ENCODE measurements at places on chromosomes 2 and 18.

- no peak for DNase-seq
These were observed 64.8 kb downstream of the TNFRSF11A start for GRCh38 chr18:62389761-62390481.

GRCh38 chr18:76323891-76324290 lies 171.2 kb downstream of the ZNF516 start:
- DNase-seq = no peak

DNA sequence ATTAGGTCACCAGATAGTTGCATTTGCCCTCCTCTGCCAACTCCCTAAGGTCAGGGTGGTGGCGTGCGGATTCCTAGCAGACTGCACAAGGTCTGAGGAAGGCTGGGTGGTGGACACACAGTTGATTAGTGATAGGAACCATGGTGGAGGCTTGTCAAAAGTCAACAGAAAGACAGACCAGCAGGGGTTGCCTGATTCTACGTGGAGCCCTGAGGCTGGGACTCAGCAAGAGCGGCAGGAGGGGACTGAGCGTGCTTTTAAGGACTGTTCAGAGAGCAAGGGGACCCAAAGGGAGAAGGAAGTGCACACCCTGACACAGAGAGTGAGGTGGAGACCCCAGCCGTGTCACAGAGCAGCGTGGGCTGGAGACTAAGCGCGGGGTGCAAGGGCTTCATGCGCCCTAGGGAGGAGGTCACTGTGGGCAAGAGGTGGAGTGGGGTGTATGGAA lies 513.2 kb downstream of the RNF144A start:
- DNase-seq = peak; percentile 23

DNA sequence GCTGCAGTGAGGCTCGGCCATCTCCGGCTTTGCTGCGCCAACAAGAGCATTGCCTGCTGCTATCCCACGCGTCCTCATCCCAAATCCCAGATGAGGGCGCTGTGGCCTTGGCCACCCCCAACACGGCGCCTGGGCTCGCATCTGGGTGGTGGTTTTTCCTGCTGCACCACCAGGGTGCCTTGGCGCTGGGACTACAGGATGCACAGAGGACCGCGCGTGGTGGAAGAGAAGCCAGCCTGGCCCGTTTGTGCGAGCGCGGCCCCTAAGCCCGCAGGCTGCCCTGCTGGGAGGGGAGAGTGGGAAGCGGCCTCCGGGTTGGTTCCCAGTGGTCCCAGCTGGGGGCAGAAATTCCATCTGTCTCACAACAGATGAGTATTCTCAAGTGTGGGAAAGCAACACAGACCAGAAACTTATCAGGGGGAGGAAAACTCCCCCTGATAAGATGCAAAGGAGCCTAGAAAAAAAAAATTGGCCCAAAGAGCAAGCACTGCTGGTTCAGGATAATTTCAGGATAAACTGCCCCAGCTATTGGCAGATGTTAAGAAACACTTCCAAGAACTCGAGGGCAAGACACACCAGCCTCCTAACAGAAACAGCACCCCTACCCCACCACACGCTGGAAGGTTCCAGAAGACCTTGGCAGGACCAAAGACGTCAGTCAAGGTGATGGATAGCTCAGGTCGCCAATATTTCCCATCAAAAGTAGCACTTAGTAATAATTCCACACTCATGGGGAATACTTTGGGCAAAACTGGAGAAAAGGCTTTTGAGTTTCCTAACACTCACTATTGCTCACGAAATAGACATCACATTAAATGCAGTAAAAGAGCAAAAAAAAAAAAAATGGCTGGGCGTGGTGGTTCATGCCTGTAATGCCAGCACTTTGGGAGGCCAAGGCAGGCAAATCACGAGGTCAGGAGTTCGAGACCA lies 152.1 kb downstream of the PXDN start:
- DNase-seq = no peak

GRCh38 chr2:100126897-100127401 lies 15.4 kb downstream of the AFF3 start:
- no peak for DNase-seq

- no peak for DNase-seq
These were observed 390.2 kb upstream of the TNP1 start for GRCh38 chr2:217250013-217250524.

DNA sequence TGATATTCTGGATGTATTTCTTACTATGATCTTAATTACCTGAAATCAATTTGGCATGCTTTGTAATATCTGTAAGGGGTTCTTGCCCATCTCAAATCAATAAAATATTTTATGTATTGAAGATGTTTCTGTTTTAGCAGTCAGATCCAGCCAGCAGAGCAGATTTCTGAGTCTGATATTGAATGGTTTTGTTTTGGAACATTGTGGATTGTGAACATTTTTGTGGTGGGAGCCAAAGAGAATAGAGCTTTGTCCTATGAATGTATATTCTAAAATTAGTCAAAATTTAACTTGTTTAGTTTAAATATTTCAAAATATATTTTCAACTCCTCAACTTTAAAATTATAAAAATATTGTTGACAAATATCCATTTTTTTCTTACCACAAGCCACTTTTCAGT lies 197.0 kb downstream of the UBE2E3 start:
- no peak for DNase-seq

GRCh38 chr18:8703092-8703709 lies 2.2 kb upstream of the MTCL1 start:
- no peak for DNase-seq

DNA sequence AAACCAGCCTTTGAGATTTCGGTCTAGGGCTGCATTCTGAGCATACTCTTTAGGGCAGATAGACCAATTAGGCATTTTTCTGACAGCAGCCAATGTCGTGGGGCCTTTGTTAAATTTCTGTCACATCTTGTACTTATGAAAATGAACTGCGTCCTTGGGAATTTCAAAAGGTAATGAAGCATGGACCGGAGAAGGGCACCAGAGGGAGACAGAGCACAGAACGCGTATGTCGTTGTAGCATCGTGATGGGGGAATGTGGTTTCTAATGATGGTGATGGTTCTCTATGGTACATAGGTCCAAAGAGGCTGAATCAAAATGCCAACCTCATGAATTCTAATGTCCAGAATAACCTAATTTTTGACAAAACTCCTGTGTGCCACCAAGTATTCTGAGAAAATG lies 483.9 kb upstream of the CRIM1 start:
- no peak for DNase-seq

DNA sequence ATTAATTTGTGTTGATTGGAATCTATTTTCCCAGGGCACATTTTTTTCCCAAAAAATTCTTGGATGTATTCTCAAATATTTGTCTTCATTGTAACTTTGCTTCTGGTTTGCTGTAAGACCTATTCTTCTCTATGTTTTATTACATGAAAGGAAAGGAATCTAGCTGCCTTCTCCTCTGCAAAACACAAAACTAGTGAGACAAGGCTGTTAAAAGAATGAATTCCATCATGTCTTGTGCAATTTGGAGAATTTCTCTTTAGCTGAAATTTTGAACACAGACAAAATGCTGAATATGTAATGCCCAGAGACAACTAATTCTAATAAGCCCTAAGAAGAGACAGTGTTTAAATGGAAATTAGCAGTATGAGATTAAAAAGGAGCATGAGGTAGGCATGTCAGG lies 275.9 kb downstream of the CDH20 start:
- no peak for DNase-seq

DNA sequence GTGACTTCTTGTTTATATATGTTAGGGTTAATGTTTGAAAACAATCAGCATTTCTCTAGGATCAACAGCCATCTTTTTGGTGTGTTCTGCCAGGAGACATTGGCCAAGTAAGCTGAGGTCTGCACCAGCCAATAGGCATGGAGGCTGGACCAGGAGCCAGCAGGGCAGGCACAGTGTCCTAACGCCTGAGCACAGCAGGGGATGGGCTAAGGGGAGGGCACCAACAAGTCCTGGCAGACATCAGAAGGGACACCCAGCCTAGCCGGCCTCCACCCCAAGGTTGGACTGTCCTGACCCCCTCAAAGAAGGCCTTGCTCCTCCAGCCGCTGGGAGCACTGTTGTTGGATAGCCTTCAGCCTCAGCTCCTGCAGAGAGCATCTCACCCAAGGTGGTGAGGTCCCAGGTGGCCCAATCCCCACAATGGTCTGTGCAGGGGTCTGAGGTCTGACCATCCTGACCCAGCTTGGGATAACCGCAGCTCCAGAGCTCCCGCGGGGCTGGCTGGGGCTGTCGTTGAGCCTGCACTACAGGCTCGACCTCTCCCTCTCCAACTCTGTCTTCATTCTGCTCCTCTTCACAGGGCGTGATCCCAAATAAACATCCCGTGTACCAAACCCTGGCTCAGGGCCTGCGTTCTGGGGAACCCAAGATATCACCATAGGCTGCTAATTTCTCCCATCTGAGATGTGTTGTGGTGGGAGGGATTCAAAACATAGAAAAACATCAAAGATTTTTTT lies 8.1 kb downstream of the TEX44 start:
- DNase-seq = no peak

GRCh38 chr2:153519257-153519875 lies 40.8 kb upstream of the RPRM start:
- DNase-seq = peak; percentile 50

DNA sequence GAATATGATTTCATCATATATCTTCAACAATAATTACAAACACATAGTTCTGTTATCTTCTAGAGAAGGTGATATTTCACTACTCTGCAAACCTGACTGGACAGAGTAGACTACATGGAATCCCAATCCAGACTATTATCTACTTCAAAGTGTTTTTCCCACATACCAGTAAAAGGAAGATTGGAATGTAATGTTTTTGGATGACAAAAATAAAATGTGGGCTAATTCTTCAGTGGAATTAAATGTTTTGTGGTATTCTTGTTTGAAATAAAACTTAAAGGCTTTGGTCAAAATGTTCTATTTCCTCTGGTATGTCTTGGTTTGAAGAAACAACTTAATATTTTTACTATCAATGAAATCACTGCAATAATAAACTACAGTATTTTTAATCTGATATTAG lies 22.1 kb downstream of the COL5A2 start:
- no peak for DNase-seq

DNA sequence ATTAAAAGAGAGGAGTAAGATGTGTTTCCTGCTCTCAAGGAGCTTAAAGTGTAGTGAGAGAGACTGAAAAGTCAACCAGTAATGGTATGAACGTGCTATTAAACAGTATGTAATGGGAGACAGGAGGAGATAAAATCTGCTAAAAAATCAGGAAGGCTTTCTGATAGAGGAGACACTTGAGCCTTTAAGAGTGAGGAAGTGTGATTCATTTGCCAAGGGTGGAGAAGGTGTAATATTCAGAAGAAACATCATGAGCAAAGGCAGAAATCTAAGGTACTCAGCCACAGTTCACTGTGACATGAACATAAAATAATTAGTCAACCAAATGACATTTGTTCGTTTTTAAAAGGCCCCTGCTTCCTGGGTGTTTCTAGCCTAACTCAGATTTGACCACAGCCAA lies 137.8 kb upstream of the SKOR2 start:
- DNase-seq = no peak

- DNase-seq = peak; percentile 22
These were observed 20.6 kb upstream of the ATRAID start for GRCh38 chr2:27191070-27191829.

GRCh38 chr18:54671291-54671881 lies 80.3 kb downstream of the DYNAP start:
- DNase-seq = no peak

- no peak for DNase-seq
These were observed 85.4 kb upstream of the CHST9 start for GRCh38 chr18:27270508-27270907.

DNA sequence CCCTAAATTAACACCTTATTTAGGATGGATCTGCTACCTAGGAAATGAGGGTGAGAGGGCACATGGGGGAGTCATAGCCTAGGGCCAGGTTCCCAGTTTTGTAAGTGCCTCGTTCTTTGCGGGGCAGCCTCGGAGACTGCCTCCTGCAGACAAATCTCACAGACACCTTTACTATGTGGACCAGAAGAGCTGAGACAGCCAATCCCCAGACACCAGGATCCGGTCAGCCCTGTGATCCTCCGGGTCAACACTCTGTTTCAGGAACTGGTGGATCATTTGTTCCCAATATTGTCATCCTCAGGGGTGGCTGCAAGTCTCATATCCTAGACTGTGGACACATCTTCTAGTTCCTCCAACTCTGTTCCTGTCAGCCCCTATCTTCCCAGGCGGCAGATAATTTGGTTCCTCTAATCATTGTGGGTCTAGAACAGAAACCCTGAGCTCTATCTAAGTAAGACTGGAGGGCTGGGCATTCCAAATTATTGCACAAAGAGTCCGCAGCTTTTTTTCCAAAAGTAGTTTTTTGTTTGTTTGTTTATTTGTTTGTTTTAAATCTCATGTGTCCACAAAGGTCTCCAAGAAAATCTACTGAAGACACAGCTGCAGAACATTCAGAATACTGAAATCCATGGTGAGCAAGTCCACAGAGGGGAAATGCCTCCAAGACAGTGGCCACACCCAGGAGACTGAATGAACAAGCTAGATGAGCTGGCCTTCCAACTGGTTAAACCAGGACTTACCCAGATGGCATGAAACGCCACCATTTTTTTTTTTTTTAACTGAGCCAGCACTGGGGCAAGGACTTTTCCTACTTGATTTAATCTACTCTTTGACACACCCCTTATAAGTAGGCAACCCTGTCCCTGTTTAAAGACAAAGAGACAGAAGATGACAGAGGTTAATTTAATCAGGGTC lies 6.2 kb upstream of the GDF7 start:
- DNase-seq = no peak

DNA sequence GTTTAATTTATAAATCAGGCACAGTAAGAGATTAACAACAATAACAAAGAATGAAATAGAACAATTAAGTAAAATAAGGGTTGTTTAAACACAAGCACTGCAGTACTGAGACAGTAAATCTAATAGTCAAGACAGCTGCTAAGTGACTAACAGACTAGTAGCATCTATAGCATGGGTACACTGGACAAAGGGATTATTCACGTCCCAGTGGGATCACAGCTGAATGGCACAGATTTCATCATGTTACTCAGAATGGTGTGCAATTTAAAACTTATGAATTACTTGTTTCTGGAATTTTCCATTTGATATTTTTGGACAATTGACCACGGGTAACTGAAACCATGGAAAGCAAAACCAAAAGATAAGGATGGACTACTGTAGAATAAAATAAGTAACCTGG lies 161.9 kb upstream of the DAPL1 start:
- DNase-seq = no peak

- no peak for DNase-seq
These were observed 62.6 kb downstream of the ITGB1BP1 start for GRCh38 chr2:9360701-9361100.

- DNase-seq = no peak
These were observed 13.7 kb downstream of the ANKRD44 start for GRCh38 chr2:197296835-197297234.

- DNase-seq = no peak
These were observed 246.5 kb downstream of the MYCN start for GRCh38 chr2:16186661-16187481.

DNA sequence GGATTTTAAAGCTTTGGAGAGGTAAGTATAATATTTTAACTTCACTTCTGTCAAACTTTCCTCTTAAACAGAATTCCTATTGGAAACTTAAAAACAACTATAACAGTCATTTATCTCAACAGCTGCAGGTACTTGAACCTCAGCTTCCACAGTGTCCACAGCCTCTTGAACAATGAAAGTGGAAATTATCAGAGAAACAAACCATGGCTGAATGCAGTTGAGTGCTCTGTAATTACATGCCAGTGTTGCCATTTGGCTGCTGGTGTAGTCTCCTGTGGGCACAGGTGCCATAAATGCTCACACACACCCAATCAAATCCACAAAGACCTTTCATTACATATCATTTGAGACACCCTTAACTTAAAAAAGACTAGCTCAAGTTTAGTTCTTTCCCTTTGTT lies 125.1 kb downstream of the CPS1 start:
- DNase-seq = no peak

GRCh38 chr2:208830203-208830602 lies 423.6 kb downstream of the PTH2R start:
- no peak for DNase-seq
